ENCODE measurements at places on chromosomes 11 and 22.

GRCh38 chr11:121067962-121068647 lies 32.9 kb upstream of the TECTA start:
- no peak for DNase-seq

DNA sequence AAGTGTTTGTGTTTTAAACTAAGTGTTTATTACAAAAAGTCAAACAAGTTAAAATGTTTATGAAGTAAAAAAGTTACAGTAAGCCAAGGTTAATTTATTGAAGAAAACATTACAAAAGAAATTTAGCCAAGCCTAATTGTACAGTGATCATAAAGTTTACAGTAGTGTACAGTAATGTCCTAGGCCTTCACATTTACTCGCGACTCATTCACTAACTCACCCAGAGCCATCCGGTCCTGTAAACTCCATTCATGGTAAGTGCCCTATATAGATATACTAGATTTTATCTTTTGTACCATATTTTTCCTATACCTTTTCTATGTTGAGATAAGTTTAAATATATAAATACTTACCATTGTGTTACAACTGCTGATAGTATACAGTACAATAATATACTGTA lies 481.8 kb upstream of the TENM4 start:
- DNase-seq = no peak

- DNase-seq = no peak
Observed at GRCh38 chr11:85779956-85780640, 30.8 kb downstream of the SYTL2 start.

- DNase-seq = no peak
Observed at GRCh38 chr11:115286614-115287013, 217.6 kb downstream of the CADM1 start.

DNA sequence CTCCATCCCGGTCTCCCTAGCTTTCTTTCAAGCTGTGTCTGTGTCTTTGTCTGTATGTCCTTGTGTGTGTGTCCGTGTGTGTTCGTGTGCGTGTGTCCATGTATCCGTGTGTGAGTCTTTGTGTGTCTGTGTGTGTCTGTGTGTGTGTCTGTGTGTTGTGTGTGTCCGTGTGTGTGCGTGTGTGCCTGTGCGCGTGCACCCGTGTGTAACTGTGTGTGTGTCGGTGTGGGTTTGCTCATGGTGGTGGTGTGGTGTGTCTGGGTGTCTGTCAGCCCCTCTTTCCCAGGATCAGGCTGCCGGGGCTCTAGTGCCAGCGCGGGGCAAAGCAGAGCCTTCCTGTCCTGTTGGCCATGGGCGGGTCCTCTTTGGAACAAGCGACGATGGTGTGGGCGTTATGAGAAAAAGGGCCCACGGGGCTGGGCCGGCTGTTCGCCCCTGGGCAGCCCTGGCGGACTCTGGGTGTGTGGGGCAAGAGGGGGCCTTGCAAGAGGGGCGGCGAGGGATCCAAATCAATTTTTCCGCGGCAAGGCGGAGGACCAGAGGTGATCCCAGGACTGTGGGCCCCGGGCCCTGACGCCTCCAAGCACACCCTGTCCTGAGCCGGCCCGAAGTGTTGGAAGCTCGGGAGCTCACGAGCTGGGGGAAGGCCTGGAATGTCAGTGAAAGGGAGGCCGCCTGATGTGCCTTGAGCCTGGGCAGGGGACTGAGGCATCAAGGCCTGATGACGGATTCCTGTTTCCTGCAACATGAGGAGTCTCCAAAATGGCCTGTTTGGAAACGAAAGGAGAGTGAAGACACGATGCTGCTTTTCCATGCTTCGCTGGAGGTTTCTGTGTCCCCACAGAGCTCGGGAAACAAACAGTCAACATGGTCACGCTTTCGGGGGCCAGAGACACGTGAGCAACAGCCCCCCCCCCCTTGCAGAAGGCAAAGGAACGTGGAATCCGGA lies 3929.2 kb upstream of the OR11H1 start:
- no peak for DNase-seq
